ENCODE measurements at places on chromosomes 12 and 14. TPM values are rescaled to one million over a fixed set of nuclear protein-coding genes. Genes with fewer than 3 reads are reported as not detected.

DNA sequence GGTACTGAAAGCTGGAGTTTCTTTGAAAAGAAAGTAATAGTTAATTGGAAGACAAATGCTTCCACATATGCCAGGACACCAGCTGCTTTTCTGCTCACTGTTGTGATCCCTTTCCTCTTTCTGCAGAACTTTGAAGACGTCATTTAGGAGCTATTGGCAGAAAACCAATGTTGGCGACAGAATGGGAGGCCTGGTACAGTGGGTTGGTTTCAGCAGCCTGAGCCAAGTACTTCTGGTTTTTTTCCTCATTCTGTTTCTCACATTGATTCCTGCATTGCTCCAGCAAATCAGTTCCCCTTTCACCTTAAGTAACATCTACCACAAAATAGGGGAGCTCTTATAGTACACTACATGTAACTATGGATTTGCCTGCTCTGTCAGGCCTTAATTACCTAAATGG, 96.9 kb downstream of the FIGNL2 start:
- DNase-seq: no peak

- DNase-seq: no peak
Measured at GRCh38 chr14:41609704-41610183, 3.1 kb downstream of the LRFN5 start.

- no peak for DNase-seq
Measured at GRCh38 chr12:54384591-54385041, at the start of gene ZNF385A. Gene ZNF385A (minus strand): TSS chr12:54384733. CDS start chr12:54384514, 219 bp downstream.

- no peak for DNase-seq
Measured at GRCh38 chr14:86892152-86892956, 1100.6 kb downstream of the GALC start.

DNA sequence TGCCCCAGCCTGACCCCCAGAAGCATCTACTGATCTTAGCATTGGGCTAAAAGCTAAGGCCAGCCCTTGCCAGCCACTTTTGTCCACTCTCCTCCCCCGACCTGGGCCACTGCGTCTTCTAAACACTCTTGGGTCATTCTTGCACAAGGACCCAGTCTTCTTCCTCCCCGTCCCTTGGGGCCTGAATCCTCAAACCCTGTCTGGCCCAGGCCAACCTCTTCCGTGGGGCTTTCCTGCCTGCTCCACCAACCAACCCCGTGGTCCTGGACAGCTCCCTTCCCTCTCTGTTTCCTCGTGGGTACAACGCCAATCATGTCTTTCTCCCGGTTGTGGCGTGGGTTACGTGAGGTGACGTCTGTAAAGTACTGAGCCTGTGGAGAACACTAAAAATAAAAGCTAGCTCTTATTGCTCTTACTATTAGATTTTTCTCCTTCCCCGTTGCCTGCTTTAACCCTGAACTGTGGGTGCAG, 21.5 kb downstream of the FAM222A start:
- DNase-seq: no peak

DNA sequence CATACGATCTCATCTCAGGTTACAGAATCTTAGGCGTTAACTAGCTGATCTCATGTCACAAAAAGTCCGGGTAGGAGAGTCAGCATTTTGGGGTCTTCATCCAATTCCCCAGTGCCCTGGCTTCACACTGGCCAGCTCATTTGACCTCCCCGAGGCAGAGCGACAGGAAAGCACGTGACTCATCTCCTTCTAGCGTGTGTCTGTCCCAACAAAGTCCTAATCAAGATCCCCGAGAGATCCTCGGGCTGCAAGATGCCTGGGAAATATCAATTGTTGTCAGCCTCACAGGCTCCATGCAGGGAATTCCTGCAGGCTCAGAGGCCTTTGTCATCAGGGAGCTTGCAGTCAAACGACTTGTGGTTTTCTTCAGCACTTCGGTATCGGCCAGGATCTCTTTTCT, 57.5 kb downstream of the ZNF664 start:
- no peak for DNase-seq

GRCh38 chr14:86604561-86604960, 1074.6 kb downstream of the FLRT2 start:
- DNase-seq: no peak

GRCh38 chr12:26047401-26048226, 77.2 kb downstream of the BHLHE41 start:
- no peak for DNase-seq

GRCh38 chr12:99387661-99388060, 259.9 kb upstream of the GARIN6 start:
- DNase-seq: no peak

Gene ADSS1
- total RNA-seq: 6.5 TPM

Gene BDKRB1
- not detected for total RNA-seq

Gene SCN8A
- 0.74 TPM for total RNA-seq

Gene KRT72
- total RNA-seq: 0.31 TPM

Gene ENDOU
- total RNA-seq: 2.1 TPM

All from omental fat pad (tissue), 4 donors.